Fibroblast of skin of left biceps (primary cell): ENCODE measurements at places on chromosomes 7 and 10.

- DNase-seq = no peak
These were observed 101.0 kb downstream of the AOAH start for GRCh38 chr7:36623247-36623646.

GRCh38 chr10:26221541-26221940, 5.0 kb downstream of the GAD2 start:
- DNase-seq = no peak

DNA sequence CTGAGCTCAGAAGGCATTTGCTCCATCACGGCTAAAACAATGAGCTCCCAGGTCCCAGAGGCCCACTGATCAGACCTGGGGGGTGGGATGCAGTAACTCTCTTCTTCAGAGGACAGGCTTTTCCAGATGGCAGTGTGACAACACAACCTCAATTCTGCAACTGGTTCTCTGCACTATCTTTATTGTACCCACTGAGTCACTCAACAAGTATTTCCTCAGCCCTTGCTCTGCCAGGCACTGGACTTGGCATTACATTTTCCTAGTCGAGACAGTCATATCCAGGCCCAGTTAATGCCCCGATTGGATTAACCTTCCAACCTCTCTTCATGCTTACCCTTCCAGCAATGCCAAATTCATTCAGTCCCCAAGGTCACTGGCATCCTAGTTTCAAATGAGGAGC, 72.6 kb downstream of the JAZF1 start:
- no peak for DNase-seq

DNA sequence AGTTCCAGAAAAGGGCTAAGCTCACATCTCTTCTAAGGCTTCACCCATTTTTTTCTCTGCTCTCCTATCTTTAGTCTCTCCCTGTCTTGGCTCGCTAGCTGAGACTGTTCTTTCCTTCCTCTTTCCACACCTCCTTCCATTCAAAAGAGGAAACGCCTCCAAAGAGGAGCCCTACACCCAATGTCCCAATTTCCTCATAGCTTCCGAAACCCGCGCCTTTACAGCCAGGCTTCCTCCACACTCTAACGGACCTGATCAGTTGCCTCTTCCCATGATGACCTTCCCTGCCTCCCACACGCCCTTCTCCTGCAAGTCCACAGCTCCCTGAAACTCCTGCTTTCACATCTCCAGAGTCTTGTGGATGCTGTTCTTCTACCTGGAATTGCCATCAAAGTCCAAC, 71.7 kb downstream of the COBL start:
- DNase-seq = no peak

GRCh38 chr7:139613971-139614411, 90.5 kb downstream of the CLEC2L start:
- DNase-seq = no peak

GRCh38 chr10:88237896-88238614, 345.1 kb downstream of the RNLS start:
- no peak for DNase-seq

DNA sequence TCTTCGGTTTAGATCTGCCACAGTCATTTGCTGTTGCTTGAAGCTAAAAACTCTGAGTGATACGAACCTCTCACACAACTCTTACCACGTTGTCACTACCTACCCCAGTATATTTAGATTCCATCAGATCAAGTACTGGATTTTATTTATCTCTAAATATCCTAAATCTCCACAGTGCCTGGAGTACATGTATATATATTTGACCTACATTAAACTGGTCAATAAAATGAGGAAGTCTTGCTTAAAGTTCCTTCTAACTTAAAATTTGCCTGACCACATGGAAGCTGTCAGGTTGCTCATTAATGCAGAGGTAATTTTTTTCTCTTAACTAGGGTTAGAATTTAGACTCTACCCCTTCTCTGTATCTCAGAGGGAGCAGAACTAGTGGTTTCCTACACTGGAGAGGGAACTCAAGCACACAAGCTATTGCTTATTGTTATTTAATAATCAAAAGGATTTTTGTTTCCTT, 3.1 kb upstream of the MACC1 start:
- DNase-seq = no peak

- DNase-seq = no peak
These were observed 221.6 kb downstream of the RNLS start for GRCh38 chr10:88361494-88361893.

DNA sequence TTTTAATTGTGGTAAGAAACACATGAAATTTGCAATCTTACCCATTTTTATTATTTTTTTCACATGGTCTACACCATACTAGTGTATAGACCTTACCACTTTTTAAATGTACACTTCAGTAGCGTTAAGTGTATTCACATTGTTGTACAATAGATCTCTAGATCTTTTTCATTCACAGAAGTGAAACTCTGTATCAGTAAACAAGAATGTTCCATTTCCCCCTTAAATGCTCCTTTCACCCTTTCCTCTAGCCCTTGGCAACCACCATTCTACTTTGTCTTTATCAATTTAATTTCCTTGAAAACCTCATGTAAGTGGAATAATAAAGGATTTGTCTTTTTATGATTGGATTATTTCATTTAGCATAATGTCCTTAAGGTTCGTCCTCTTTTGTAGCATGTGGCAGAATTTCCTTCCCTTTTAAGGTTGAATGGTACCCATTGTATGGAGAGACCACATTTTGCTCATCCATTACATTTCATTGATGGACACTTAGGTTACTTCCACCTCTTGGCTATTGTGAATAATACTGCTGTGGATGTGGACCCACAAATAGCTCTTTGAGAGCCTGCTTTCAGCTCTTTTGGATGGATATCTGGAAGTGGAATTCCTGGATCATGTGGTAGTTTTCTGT, 45.7 kb downstream of the SNX10 start:
- no peak for DNase-seq

- DNase-seq = no peak
These were observed 101.4 kb downstream of the ZNF365 start for GRCh38 chr10:62475551-62475950.

DNA sequence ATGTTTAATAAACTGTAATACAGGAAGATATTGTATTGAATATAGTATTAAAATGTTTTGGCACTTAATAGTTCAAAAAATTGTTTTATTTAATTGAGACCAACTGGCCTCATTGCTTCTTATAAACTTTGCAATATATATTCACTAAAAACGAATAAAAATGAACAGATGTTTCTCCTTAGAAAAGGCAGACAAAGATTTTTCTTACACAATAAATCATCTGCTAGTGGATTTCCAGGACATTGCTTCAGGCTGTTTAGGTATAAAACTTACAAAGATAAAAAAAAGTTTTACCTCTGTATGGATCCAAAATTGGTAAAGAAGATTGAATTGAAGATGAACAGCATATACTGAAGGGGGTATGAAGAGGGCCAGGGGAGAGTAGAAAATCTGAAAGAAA, 143.6 kb downstream of the AGMO start:
- DNase-seq = no peak

DNA sequence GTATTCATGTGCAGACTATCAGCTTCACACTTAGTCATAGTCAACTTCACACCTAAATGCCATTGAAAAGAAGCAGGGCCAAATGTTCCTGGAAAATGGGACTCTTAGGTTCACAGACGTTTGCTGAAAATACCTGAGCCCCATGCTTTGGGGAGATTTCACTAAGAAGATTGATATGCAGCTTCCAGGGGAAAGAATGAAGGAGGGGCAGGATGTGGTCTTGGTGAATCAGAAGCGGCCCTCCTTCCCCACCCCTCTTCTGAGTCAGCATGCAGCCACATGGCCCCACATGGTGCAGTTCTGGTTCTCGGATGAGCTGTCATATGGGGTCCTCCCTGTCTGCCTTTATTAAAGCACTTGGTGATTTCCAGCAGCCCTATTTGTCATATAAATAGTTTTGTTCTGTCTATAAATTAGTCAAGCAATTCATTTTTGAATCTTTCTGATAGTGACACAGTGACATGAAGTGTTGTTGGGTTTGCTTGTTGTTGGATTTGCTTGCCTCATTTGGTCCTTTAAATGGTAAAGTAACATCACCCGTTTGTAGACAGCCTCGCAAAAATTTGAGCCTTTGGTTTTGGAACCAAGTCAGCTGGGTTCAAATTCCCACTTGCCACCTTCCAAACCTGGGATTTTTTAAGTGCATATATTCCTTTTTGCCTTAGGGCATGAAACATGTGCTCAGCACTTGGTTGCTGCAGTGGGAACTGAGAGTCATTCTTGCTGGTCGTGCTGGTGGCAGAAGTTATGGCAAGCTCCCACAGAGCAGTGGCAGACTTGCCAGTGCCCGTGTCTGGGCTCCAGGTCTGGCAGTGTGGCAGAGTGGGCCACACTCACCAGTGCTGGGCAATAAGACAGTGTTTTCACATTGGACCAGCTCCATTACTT, 68.1 kb upstream of the CDK6 start:
- DNase-seq = peak; percentile 89

DNA sequence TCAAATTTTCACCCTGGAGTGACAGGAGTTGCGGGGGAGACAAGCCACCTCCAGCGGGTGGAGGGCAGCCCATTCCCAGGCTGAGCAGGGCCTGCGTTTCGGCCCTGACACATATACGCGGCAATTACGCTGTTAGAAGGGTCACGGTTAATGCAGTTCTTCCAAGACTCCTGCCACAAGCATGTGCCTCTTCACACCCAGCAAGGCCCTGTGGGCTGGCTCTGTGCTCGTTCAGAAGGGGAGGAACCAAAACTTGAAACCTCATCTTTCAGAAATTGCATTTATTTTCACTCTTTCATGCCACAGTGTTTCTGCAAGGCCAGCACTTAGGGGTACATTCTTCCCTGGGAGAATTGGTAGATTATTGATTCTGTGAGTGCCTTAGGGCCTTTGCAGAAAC, 24.7 kb downstream of the LRMDA start:
- DNase-seq = no peak

DNA sequence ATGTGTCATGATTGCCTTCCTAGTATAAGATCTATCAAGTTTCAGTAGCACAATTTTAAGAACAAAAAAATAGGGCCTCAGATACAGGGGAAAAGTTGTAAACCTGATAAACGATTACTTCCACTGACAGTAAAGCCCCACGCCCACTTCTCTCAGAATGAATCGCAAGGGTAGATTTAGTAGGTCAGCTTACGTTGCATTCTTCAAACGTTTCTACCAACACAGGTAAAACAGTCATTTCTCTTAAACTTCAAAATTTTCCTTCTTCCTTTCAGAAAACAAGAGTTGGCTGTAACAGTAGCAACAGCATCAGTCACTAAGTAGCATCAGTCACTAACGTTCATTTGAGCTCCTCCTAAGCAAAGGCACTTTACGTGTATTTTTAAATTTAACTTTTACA, 221.5 kb downstream of the ADAM12 start:
- DNase-seq = no peak

DNA sequence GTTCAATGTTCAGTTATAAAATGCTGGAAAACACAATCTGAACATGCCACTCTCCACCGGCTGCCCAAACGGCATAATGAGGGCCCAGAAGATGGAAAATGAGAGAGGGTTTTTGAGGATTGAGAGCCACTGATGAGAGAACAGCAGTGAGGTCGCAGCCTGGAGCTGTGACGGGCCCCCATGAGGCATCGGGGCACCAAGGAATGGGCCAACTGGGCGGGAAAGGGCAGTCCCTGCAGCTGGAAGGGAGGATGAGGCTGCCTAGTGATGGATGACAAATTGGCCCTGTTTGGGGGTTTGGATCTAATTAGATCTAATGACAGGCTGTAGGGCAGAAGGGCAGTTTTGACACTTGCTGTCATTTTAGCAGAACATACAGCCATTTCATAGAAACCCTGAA, 39.1 kb downstream of the WNT2 start:
- DNase-seq = no peak

GRCh38 chr7:67448271-67448670, 451.6 kb downstream of the TYW1 start:
- DNase-seq = peak; percentile 69

DNA sequence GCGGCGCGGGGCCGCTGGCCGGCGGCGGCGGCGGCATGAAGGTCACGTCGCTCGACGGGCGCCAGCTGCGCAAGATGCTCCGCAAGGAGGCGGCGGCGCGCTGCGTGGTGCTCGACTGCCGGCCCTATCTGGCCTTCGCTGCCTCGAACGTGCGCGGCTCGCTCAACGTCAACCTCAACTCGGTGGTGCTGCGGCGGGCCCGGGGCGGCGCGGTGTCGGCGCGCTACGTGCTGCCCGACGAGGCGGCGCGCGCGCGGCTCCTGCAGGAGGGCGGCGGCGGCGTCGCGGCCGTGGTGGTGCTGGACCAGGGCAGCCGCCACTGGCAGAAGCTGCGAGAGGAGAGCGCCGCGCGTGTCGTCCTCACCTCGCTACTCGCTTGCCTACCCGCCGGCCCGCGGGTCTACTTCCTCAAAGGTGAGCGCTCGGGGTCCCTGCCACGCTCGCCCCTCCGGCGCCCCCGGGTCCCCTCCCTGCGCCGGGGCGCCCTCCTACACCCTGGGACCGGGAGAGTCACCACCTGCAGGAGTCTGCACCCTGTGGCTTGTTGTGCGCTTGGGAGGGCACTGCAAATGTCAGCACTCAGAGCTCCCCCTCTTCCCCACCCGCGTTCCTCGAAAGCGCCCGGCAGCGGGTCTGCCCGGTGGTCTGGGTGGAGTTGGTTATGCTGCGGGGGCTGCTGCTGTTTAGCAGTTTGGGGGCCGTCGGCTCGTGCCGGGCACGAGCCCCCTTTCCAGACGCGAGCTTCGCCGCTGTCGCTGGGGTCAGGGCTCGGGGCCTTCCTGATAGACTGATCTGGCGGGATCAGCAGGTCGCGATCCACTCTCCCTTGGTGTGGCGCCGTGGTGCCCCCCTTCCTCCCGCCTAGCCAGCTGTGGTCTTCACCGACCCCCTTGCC, 627 bp downstream of the DUSP5 start:
- no peak for DNase-seq

GRCh38 chr7:95421000-95421846, 13.6 kb downstream of the PON2 start:
- DNase-seq = no peak

DNA sequence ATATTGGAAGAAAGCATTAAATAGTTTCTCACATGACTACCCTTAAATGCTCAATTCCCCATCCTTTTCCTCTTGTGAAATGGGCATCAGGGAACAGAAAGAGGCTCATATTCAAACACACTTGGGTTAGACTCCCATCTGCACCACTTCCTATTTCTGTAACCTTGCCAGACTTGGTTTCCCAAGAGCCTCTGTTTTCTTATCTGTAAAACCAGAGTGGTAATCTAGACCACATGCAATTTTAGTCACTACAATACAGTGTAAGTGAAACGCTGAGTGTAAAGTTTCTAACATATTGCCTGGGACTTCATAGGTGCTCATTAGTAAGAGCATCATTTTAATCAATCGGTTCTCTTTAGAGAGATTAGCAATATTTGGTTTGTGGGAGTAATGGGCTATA, 136.3 kb downstream of the SORCS1 start:
- DNase-seq = no peak

GRCh38 chr10:31847515-31847914, 81.1 kb downstream of the ARHGAP12 start:
- DNase-seq = no peak
